ENCODE measurements at places on chromosomes 3 and 15.

DNA sequence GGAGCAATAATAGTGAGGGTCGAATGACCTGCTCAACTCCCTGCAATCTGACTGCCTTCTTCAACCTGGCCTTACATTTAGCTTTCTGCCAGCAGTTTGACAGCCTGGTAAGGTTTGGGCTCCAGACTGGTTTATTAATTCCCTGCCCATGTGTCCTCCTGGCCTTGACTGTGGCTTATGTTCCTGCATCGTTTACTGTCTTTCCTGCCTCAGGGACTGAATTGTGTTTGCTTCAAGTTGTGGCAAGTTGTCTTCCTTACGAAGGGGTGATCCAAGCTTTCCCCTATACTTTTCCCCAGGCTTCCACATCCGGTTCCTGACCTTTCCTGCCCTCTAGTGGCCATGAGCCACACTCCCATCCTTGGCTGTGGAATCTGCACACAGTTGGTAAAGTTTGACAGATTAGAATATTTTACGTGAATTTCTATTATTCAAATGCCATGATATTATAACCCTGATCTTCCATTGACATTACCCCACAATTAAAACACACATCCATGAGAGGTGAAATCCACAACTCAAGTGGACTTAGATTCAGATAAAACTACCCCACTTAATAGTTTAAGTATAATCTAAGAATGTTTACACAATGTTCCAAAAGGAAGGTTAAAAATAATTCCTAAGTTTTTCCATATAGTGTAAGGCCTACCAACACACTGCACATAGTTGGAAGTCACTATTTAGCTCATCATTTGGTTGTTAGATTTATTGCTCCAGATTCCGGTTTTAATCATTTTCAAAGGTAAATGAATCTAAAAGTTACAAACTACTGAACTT lies 95.7 kb downstream of the NEDD4 start:
- DNase-seq, result peak; percentile 70

DNA sequence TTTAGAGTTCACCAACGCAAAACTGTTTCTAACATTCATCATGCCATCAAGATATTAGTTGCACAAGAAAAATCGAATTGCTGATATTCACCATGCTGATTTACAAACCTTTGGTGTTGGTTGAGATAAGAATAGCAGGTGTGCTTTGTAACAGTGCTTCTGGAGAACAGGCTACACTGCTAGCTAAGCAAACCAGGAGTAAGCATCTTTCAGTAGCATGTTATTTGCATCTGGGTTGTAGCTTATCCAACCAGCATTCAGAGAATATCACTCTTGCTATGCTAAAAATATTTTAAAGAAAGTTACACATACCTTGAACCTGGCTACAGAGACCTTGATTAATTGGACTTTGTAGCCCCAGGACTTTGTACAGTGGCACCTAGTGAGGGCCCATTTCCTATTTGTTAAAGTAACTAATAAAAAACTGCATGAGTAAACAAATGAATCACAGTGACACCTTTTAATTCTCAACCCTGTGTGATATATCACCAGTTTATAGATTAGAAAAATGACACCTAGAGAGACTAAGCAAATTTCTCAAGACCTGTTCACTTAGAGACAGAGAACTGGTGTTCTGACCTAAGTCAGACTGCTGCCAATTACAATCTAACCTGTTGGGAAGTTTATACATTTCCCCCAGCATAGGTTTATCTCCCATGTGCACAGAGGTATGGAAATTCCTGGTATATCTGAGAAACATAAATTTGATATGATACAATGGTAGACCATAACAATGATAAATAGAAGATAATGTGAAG lies 435.5 kb upstream of the TGFBR2 start:
- DNase-seq, result no peak

- DNase-seq, result no peak
Observed at GRCh38 chr3:43019006-43019809, 40.1 kb downstream of the GASK1A start.

DNA sequence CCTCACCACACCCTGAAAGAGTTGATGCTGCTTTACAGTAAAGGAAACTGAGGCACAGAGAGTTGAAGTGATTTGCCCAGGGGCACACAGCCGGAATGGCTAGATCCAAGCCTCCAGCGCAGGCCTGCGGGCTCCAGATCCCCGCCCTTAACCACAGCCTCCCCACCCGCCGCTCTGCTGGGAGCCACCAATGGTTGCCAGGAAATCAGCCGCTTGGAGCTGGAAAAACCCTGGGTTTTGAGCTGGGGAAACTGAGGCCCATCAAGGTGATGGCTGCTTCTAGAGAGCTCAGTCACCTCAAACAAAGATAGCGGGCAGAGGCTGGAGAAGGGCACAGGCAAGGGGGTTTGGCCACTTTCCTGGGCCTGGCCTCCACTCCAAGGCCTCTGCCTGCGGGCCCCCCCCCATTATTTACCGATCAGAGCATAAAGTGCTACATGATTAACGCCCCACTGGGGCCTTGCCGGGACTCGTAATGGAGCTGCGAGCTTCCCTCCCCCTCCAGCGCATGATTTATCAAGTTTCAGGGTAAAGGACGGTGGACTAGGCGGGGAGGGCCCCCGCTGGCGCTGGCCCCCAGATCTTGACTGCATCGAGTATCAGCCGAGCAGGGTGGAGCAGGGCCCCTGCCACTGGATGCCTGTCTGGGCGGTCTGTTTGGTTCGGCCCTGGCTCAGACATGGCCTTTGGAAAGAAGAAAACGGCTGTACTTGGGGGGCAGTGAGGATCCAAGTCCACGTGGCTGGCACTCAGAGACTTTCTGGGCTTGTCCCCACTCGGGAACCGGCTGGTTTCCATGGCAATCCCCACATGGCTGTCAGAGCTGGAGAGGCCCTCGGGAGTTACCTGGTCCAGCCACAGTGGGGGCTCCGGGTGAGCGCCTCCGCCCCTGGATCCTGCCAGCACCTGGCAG lies 9.1 kb downstream of the PLXND1 start:
- DNase-seq, result peak; percentile 19

DNA sequence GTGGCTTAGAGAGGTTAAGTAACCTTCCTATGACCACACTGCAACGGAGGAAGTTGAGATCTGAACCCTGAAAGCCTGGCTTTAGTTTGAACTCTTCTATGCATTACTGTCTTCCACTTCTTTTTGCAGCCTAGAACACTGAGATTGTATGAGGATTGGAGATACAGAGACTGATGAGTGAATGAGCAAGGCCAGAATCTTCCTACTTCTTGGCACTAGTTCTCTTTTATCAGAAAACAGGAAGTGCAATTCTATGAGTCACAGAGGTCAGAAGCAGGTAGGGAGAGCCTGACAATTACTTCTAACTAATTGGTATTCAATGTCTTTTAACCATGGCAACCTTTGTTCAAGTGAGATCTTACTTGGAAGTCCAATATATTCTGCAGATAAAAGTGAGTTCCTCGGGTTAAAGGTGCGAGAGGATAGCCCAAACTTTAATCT lies 219.0 kb downstream of the SHQ1 start:
- no peak for DNase-seq

DNA sequence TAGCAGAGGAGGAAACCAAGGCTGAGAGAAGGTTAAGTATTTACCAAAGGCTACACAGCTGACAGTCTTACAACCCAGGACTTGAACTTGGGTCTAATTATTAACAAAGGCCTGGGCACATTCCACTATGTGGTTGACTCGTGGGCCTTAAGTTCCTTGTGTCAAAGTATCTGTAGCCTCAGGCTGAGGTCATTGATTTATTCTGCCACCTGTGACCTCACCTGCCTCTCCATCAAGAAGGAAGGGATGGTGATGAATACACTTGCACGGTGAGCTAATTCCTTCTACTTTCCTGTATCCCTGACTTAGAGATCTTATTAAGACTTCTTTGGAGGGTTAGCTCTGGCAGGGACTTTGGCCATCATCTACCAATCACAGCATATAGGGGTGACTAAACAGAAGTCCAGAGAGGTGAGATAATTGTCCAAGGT lies 19.9 kb upstream of the LRRC58 start:
- no peak for DNase-seq

DNA sequence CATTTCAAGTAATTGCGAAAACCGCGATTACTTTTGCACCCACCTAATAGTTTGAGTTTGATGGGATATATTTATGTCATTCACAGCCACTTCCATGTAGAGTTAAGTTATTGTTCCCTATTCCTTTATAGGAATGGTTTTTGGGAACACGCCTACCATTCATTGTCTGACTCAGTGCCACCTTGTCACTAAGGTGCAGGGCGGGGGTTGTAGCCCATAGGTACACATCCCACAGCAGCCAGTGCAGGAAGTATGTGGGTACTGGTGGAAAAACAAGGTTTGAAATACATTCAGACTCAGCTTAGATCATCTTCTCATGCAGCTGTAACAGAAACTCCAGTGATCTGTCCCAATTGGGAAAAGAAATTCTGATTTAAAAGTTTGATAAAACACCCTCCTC lies 48.2 kb upstream of the CFAP161 start:
- DNase-seq, result no peak

- DNase-seq, result no peak
Observed at GRCh38 chr15:24777307-24777706, 101.7 kb downstream of the NPAP1 start.

All from ELF-1 (cell line).